Fibroblast of mammary gland (primary cell): ENCODE measurements at places on chromosomes 11 and 22.
A peak's percentile ranks its signal among the peaks of the same experiment; 100 is the strongest.

DNA sequence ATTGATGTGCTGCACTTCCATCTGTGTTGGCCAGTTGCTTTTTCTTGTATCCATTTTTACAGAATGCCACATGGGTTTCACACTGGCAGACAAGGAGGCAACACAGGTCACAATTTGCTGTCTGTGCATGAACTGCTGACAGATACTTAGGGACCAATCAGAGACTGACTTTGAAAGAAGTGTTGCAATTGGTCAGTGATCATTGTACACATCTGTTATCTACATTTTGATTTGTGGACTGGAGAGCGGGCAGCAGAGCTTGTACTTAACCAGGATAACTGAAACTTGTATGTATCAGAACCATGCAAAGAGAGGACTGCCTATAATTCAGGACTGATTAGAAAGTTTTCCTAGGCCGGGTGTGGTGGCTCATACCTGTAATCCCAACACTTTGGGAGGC, 21.8 kb downstream of the PRR5 start:
- peak; percentile 52 for DNase-seq

- DNase-seq: no peak
Measured at GRCh38 chr11:100467821-100468508, 219.1 kb upstream of the ARHGAP42 start.

DNA sequence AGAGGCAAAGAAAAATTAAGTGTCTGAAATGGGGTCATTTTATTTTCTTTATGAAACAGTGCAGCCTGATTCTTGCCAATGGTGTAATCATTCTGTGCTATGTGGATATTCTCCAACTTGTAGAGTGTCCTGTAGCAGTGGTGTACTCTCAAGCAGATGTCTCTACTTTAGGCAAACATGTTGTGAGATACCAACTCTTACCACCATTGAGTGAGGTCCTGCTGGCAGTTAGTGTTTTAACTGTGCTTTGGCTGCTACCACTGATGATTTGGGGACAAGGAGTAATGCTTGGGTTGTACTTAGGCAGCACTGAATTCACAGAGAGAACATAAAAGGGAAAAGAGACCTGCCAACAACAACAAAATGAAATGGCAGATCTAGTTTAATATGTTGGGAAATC, 122.5 kb downstream of the APIP start:
- DNase-seq: no peak

GRCh38 chr11:68396516-68396915, 64.0 kb upstream of the PPP6R3 start:
- DNase-seq: no peak

DNA sequence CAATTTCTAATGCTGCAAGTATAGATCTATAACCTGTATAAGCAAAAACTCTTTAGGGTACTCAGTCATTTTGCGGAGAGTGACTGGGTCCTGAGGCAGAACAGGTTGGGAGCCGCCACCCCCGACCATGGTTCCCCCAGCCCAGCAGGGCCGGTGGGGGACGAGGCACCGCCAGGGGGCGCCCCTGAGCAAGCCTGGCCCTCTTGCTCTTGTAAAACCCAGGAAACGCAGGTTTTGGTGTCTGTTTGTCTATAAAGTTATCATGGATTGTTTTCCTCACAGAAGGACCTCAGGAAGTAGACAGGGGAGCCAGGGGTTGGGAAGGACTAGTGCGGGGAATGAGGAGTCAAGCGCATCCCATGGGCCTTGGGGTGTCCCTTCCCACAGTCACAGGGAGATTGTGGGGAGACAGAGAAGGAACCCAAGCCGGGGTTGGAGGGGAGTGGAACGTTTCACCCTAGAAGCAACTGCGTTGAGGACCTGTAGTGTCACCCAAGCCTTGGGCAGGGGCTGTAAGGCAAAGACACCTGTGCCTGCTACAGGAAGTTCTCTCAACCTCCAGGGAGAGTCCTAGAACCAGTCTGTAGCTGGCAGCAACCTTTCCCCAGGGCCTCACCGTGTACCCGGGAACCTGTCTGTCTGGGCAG, 26.4 kb downstream of the KCTD17 start:
- peak; percentile 43 for DNase-seq

DNA sequence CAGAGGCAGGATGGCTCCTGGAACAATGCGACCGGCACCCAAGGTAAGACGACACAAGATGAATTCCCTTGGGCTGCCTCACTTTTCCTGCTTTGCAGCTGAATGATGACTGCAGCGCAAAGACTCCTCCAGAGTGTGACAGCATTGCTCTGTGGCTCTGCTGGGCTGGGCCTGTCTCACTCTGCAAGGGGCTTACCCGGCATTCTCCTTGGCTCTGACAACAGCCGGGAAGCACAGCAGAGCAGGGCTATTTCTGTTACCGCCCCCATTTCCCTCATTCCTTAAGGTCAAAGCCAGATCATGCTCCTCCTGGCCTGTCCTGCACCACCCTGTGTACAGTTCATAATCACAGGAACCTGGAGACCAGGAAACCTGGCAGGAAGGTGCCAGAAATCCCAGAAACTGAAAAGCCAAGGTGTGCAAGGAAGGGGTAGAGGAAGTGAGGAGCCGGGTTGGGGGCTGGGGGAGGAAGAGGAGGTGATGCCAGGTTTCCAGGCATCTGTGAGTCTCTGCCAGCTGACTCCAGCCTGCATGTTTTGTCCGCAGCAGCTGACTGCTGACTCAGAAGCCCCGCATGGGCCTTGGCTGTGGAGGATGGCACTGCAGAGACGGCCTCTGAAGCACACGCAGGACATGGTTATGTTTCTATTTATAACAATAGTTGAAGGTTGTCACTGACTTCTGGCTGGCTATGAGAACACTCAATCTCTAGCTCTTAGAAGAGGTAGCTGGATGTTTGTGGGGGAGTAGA, 113.6 kb downstream of the MICAL3 start:
- peak; percentile 90 for DNase-seq
